ENCODE measurements at places on chromosomes 7 and 10. TPM values are rescaled to one million over a fixed set of nuclear protein-coding genes. Genes with fewer than 3 reads are reported as not detected.
A peak's percentile ranks its signal among the peaks of the same experiment; 100 is the strongest.

DNA sequence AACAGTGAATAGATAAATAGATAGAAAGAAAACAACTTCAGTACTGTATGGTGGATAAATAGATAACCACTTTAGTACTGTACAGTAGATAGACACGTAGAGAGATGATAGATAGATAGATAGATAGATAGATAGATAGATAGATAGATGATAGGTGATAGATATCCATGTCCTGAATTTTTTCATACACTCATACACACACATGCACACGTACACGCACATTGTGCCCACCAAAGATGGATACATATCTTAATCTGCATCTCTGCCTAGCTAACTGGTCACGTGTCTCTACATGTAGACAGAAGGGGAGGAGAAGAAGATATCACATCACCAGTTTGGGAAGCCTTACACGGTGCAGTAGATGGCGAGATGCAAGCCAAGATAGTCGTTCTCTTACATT is 99.2 kb downstream of the ARID5B start:
- no peaks in the 10 kb centered on the region for H3K27me3 ChIP-seq
- peaks cover 81% of the 10 kb centered on the region for H3K36me3 ChIP-seq
- H3K27ac ChIP-seq: peak overlapping the region; percentile 57
- H3K4me3 ChIP-seq: no peak overlapping the region

The LRIT1 gene
- not detected for total RNA-seq

GRCh38 chr7:25900877-25901276 is 251.1 kb upstream of the NFE2L3 start:
- no peak overlapping the region for H3K27ac ChIP-seq
- no peak overlapping the region for H3K4me3 ChIP-seq
- peaks cover 18% of the 10 kb centered on the region for H3K27me3 ChIP-seq
- peaks cover 4% of the 10 kb centered on the region for H3K4me1 ChIP-seq

The TFPI2 gene
- not detected for total RNA-seq

DNA sequence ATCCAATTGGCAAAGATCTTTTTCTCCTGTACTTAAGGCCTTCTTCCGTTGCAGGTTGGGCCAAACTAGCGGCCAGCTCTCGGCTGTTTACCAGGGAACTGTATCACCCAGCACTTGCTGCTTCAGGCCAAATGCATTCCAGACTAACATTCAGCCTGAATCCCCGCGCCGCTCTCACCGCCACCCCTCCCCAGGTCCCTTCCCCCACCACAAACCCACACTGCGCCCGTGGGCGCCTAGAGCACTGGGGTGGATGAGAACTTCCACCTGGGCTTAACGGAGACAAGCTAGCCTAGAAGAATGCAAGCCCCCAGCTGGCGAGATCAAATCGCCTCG is 676 bp downstream of the TCAF1 start:
- H3K4me1 ChIP-seq: peaks cover 23% of the 10 kb centered on the region
- H3K4me3 ChIP-seq: peak overlapping the region; percentile 91
- no peak for DNase-seq
- H3K36me3 ChIP-seq: no peaks in the 10 kb centered on the region
- peak overlapping the region; percentile 89 for H3K27ac ChIP-seq

The PLEKHS1 gene
- not detected for total RNA-seq

The AGR2 gene
- not detected for total RNA-seq

GRCh38 chr7:52209614-52210013 is 825.8 kb upstream of the POM121L12 start:
- DNase-seq: no peak
- H3K4me3 ChIP-seq: no peak overlapping the region
- no peak overlapping the region for H3K27ac ChIP-seq
- H3K36me3 ChIP-seq: no peaks in the 10 kb centered on the region
- H3K4me1 ChIP-seq: no peaks in the 10 kb centered on the region
- H3K27me3 ChIP-seq: no peaks in the 10 kb centered on the region

GRCh38 chr10:44731283-44731682 is 179.9 kb upstream of the TMEM72 start:
- H3K4me3 ChIP-seq: no peak overlapping the region
- no peak for DNase-seq
- no peaks in the 10 kb centered on the region for H3K4me1 ChIP-seq
- H3K27me3 ChIP-seq: peaks cover 2% of the 10 kb centered on the region
- no peak overlapping the region for H3K27ac ChIP-seq

All from activated CD4-positive, alpha-beta T cell treated with anti-CD3 and anti-CD28 coated beads, Interleukin-2, amount 10 ng/mL, durations not matched to agents 24 days and 14 days (primary cell).